GOT3 (cell line): ENCODE measurements at places on chromosomes 5 and 9.

GRCh38 chr9:19378164-19378563 is 1.9 kb downstream of the RPS6 start:
- DNase-seq: no peak

- no peak for DNase-seq
These were observed 62.3 kb downstream of the RAPGEF1 start for GRCh38 chr9:131677444-131678180.

- no peak for DNase-seq
These were observed 159.9 kb upstream of the CCNH start for GRCh38 chr5:87572611-87573010.

DNA sequence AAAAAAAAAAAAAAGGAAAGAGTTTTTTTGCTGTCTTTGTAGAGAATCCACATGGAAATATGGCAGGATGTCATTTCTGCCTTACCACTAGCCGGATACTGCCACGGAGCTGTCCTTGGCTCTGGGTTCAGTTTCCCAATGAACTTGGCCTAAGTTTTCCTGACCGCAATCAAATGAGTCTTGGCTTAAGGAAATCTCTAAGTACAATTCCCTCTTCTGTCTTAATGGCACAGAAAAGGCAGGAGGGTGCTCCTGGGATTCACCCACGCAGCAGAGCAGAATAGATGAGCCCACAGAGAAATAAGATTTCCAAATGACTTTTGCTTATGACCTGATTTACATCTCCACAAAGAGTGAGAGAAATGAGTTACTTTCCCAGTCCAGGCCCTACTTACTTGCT is 284.0 kb upstream of the VLDLR start:
- DNase-seq: no peak

- DNase-seq: no peak
These were observed 23.5 kb upstream of the SNX2 start for GRCh38 chr5:122751293-122751782.

DNA sequence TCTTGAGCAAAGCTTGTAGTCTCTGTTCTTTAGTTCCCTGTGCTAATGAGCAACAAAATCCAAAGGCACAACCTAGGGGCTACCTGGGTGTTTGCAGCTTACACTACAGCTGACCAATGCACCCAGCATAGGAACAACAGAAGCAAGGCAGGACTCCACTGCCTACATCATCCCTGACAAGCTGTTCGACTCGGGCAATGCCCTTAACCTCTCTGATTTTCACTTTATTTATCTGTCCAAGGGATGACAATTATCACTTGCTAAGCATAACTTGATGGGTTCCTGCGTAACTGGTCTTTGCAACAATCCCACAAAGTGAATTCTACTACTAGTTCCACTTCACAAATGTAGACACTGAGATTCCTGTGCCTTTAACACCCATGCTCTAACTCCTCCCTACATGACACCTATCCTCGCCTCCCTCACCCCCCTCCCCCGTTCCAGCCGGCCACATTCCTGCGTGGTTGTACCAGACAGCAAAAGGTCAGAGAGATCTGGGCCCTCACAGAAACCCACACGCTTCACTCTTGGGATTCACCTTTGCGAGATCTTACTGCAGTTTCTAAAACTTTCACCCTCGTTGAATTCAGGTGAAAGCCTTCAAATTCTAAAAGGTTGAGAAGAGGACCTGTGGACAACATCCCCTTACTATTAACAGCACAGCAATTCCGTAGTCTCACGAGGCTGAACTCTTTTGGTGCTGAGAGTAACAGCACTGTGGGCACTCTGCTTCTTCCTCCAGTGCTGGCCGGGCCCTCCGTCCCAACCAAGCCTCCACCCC is 995 bp downstream of the IPPK start:
- no peak for DNase-seq

DNA sequence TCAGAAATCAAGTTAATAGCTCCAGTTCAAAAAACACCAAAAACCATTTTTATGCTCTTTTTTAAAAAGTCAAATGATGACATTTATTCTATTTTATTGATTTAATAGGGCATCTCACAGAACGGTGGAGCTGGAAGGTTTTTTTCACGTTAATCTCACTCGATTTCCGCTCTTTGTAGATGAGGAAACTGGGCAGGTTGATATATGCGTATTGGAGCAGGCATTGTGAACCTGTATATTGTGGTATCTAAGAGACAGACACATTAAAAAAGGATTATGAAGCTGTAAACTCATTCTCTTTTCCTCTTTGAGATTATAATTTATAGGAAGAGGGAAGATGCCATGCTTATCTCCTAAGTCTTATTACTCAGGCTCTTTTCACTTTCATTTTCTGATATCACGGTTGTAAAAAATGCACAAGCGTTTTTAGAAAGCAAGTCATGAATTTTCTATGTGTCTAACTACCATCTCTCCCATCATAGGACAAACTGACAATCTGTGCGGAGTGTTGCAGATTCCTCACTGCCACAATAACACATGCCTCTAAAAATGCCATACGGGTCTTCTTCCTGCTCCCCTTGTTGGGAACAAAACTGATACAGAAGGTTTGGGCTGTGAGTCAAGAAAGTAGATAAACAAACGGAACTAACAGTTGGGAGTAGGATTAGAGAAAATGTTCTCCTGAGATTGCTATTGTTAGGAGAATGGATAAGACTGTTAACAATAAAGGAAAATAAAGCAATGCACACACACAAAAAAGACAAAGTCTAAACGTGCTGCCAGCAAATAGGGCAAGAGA is 1997.7 kb downstream of the MAT2B start:
- no peak for DNase-seq

DNA sequence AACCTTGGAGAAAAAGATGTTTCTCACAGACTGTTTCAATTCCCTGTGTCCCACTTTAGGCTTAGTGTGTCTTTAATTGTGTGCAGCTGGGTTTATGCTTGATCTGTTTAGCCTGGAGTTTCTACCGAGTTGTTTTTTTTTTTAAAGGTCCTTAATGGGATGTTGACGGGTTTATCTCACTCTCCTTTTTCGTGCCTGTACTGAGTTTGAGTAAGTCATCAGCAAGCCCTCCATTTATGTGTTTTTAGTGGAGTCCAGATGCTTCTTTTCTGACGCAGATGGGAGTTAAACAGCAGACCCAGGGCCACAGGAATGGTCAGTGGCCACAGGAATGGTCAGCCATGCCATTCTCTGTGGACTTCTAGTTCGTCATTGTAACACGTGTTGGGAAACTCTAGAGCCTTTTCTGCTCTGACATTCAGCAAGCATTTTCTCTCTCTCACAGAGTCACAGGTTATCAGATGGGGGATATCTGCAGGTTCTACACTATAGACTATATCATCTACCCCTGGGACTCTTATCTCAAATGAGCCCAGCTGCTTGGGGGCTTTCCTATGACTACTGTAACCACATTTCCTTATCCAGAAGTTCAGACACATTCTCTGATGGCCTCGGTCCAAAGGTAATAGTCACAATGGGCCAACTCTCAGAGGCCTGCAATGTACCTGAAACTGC is 190.5 kb downstream of the TTLL11 start:
- no peak for DNase-seq

GRCh38 chr5:53983568-53984460 is 326.6 kb downstream of the ARL15 start:
- DNase-seq: no peak

DNA sequence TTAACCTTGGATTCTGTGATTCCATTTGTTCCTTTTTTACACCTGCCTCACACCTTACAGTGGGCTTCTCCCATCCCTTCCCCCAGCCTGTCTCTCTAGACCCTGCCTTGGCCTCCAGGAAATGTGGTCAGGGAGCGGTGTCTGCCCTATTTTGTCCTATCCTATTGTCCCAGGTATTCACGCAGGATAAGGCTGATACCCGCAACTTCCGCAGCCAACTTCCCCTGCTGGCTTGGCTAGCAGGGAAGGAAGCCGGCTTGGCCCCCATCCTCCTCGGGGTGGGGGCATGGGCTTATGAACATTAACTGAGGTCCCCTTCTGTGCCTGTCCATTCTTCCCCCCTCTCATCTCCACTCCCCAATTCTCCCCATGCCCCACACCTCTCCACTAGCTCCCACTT is 3.5 kb downstream of the CSF1R start:
- DNase-seq: no peak

DNA sequence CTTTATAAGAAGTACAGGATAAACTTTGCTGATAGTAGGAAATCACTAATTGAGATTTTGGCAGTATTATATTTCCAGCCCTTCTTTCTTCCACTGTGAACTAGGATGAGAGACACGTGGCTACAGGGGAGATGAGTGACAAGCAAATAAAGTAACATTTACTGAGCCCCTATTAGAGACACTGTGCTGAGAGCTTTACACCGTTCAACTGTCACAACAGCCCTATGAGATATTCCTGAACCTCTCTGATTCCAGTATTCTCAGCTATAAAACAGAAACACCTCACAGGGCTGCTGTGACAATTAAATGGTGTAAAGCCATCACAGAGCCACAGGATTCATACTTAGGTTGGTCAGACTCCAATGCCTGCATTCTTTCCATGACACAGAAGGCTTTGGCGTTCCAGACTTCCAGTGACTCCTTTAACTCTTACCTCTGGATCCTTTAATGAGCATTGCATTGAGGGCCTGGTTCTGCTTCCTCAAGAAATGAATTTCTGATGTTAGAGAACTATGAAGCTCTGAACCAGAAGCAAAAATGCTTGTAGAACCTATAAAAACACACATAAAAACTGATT is 169.0 kb downstream of the CDK5RAP2 start:
- no peak for DNase-seq

GRCh38 chr9:113695440-113695851 is 180.7 kb upstream of the ZNF618 start:
- no peak for DNase-seq

DNA sequence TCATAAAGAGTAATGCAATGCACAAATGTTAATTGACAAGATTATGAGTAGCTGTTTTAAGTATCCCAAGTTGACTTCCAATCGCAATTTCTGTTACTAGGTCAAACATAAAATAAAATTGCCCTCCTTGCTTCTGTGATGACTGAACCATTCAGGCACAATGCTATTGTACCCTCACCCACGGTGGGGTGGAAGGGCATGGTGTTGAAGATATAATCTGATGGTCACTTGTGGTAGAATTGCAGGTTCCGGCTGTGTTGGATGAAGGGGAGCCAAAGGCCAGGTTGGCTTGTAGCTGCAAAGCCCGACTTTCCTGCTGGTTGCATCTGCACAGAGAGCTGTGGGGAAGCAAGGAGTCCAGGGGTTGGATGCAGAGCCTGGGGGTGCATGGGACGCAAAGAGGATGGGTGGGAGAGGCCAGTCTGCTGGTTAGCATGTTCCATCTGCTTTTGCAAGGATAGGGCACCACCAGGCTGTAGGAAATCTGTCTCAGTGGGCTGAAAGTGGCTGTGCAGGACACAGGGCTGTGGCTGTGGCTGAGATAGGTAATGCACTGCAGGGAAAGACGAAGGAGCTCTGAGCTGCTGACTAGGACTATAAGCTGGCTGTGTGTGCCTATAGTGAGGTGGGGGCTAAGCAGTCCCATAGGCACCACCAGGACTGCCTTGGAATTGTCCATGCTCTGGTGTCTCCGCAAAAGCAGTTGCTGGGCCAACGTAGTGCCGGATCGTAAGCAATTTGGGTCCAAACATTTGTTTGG is 31.5 kb upstream of the PUM3 start:
- DNase-seq: no peak

- no peak for DNase-seq
These were observed 89.3 kb upstream of the IL12B start for GRCh38 chr5:159419576-159419975.

- no peak for DNase-seq
These were observed 687.9 kb upstream of the RGMB start for GRCh38 chr5:98085593-98085992.

DNA sequence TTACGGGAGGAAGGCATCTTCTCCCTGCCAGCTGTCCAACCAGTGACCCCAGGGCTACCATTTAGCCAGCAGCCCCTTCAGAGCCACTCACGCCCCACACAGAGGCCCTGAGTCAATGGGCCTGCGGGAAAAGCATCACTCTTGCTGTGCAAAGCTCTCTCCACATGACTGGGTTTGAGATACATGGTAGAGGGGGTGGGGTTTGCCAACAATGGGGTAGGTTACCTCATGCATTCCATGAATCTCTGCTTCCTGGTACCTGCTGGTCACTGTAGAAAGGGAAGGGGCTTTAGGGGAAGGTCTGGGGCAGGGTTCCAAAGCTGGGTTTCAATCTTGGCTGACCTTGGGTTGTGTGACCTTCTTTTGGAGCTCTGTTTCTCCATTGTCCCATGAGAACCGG is 22.9 kb upstream of the TTLL11 start:
- DNase-seq: no peak

- no peak for DNase-seq
These were observed 1434.5 kb upstream of the CDH6 start for GRCh38 chr5:29758986-29759421.

DNA sequence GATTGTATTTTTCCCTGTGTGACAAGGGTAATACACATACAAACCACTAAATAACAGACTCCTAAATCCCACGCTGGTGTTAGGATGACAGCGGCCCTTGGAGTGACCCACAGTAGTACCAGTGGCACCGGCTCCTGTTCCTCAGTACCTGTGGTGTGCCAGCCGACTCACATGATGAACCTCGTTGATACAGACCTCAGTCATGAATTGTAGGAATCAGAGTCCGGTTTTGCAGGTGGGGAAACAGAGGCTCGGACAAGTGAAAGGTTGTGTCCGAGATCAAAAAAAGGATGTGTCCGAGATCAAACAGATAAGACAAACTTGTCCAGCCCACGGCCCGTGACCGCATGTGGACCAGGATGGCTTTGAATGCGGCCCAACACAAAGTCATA is 78.0 kb downstream of the AMBP start:
- DNase-seq: no peak

GRCh38 chr5:179905161-179905560 is 2.5 kb downstream of the TBC1D9B start:
- no peak for DNase-seq

DNA sequence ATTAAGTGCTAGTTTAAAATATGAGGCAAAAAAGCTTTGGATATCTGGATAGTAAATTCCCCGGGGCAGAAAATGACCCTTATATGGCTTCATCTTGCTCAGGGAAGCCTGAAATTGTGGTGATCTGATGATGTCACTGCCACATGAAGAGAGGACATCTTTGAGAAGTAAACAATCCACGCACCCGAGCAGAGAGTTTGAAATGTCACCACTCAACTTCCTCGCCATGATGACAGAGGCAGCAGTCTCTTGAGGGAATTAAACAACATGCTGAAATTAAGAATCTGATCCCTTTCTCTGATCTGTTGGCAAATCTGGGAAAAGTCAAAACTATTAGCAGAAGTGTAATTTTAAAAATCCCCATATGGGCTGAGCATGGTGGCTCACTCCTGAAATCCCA is 110.0 kb downstream of the TLE1 start:
- DNase-seq: no peak

DNA sequence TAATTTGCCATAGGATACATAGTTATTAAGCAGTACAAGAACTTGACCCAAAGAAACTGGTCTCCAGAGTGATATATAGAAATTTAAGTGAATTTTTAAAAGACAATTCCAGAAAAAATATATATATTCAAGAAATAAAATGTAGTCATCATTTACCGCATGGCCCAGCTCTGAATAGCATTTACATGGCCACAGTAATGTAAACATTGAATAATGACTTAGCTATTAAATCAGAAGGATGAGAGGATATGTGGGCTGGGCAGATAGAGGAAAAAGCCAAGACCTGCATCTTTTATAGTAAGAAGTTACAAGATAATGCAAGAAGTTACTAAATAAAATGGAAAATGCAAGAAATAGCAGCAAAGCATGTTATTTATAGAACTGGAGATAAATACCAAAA is 405.2 kb upstream of the WWC1 start:
- DNase-seq: no peak
